ENCODE measurements at places on chromosomes 3 and 15.
A peak's percentile ranks its signal among the peaks of the same experiment; 100 is the strongest.

DNA sequence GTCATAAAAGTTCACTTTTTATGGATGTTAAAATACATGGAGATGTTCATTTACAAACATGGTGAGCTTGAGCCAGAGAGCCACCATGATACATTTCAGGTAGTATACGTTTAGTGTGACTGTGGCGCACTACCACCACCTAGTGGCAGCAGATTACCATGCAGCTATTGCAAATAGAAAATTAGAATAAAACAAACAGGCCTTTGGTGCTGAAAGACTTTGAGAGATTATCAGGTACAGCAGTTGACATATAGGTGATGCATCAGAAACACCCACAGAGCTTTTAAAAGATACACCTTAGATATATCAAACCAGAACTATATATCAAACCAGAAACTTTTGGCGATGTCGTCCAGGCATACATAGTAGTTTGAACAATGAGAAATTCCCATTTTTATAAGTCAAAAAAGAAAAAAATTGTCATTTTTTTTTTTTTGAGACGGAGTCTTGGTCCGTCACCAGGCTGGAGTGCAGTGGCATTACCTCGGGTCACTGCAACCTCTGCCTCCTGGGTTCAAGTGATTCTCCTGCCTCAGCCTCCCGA is 42.0 kb upstream of the ICE2 start:
- peak; percentile 49 for DNase-seq

- DNase-seq: no peak
Measured at GRCh38 chr3:182729903-182730674, 63.2 kb upstream of the ATP11B start.

DNA sequence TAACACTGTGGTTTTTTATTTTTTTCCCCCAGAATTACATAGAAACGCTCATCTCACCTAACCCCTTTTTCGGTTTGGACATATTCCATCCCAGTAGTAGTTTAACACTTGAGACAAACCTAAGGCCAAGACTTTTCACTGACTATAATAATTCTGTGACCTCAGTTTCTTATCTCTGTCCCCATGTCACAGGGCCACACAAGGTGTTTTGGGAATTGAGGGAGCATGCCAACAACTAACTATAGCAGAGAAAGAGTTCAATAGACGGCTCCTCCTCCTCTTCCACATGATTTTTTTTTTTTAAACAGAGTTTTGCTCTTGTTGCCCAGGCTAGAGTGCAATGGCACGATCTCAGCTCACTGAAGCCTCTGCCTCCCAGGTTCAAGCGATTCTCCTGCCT is 27.4 kb upstream of the GHSR start:
- DNase-seq: no peak

DNA sequence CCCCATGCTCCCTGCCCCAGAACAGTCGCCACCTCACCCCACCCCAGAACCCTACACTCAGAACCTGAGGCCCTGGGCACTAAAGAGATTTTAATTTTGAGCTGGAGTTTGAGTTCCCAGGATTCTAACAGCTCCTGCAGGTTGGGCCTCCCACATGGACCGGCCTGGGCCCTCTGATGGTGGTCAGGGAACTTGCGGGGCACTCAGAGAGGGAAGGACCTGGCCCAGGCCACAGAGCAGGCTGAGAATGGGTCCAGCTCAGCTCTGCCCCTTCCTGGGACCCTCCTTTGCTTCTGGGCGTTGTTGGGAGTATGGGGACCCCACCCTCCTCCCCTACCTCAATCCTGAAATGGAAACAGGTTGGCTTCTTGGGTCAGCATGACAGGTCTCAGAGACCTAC is 1.1 kb upstream of the SEMA3G start:
- DNase-seq: no peak

Measured in A172 (cell line).